ENCODE measurements at places on chromosomes 11 and 22.

DNA sequence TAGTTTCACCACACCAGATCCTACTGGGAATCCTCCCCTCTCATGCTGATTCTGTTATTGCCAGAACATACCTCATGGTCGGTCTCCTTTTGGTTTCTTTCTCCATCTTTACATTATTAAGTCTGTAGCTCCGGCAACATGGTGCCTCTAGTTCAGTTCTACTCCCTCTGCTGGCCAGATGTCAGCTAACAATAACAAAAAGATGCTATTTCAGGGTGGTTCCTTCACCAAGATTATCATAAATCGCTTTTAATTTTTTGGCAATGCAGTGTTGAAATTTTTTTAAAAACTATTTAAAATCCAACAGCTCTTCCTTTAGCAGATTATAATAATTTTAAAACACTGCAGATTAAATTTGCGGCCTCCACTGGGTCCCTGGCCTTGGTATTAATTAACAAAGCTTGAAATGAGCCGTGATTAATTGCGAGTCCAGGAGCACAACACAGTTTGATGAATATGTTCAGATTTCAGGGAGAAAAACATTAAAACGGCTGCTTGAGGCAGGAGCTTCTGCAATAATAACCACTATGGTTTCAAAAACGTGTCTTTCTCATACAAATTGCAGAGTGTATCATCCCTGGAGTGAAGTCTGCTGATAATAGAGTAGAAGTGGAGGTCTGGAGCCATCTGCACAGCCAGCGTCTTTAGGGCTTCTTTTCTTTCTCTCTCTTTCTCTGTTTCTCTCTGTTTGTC, 492.9 kb upstream of the KIRREL3 start:
- no peak for DNase-seq

GRCh38 chr11:92440701-92441442, 216.3 kb downstream of the FAT3 start:
- DNase-seq: no peak

GRCh38 chr11:62251698-62252097, 9.7 kb downstream of the SCGB1D2 start:
- DNase-seq: no peak

- no peak for DNase-seq
Observed at GRCh38 chr11:7927635-7928034, 3.4 kb downstream of the OR10A6 start.

DNA sequence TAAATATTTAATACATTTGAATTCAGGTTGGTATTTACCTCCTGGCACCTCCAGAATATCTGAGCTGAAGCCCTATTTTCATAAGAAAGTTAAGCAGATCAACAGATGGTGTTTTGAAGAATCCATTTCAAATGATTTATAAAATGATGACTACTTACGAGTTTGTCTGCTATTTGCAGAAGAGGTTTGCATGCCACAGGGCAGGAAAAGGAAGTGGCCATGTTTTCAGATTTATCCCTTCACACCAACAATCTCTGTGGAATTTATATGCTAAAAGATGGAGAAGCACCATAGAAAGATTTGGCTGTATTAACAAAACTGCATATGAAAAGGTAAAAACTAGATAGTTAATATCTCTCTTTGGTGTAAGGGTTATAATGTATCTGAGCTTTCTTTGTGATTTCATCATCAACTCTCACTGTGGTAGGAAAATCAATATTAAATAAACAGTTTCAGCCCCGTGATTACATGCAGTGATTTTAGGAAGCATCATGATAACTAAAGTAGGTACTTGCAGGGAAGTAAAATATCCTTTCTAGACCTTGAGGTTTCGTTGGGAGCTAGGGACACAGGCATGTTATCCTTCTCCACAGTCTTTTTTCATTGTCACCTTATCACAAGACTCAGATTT, 2.6 kb downstream of the BMAL1 start:
- DNase-seq: no peak

GRCh38 chr11:77092382-77092781, 10.3 kb upstream of the OMP start:
- no peak for DNase-seq

GRCh38 chr11:14446701-14447169, 52.9 kb downstream of the COPB1 start:
- no peak for DNase-seq

DNA sequence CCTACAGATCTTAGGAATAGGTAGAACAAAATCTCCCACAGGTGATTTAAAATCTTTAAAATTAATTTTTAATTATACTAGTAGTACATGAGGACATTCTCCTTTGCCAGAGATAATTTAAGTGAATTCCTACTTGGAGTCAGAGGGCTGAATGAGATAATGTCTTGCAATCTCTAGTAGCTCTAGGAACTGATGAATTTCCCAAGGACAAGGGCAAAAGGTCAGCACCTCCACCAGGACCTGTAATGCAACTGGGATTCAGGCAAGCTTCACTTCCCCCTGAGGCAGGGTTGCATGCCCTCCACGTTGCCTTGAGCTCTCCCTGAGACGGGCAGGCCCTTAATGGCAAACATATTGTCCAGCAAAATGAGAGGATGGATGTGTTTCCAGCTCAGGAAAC, 330.3 kb upstream of the PITPNB start:
- DNase-seq: no peak

DNA sequence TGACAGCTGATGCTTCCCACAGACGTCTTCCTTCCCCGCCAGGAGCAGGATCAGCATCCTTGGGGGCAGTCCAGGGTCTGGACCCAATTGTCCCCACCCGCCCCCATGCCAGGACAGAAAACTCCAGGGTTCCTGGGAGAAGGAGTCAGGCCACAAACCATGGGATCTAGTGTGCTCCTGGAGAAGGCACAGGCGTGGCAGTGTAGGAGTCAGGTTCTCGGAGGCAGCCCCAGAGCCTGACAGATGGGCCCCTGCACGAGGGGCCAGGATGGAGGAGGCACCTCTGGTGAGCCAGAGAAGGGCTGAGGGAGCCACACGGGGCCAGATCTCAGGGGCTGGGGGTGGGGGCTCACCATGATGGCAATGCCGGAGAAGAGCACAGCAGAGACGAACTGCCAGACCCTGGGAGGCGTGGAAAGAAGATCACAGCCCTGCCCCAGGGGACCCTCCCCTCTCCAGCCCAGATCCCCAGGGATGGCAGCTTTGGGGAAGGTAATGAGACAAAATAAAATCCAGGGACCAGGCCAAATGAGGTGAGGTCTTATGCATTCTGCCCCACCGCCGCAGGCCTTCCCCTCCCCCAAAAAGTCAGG, 13.6 kb downstream of the TP53I11 start:
- no peak for DNase-seq

Data from effector memory CD8-positive, alpha-beta T cell (primary cell).